Stimulated activated CD8-positive, alpha-beta memory T cell treated with anti-CD3 and anti-CD28 coated beads, Interleukin-2, amount 100 ng/mL, for 1 hour (primary cell): ENCODE measurements at places on chromosomes 11 and 22.

DNA sequence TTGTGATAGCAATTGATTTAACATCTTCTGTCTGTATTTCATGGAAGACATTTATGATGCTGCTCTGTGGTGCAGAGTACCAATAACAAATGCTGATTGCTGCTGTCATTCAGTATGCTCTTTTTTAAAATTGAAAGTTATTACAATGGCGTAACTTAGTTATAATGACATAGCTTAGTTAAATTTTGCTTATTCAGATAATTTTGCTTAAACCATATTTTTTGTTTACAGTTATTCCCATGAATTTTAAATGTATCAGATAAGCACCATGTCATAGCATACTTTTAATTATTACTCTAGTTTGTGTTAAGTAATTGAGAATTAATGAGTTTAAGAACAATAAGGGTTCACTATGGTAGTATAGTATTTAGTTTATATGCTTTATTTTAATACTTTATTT lies 15.5 kb downstream of the PRMT3 start:
- no peak for DNase-seq

- no peak for DNase-seq
These were observed 4.4 kb downstream of the OR4S2 start for GRCh38 chr11:55652560-55652959.

DNA sequence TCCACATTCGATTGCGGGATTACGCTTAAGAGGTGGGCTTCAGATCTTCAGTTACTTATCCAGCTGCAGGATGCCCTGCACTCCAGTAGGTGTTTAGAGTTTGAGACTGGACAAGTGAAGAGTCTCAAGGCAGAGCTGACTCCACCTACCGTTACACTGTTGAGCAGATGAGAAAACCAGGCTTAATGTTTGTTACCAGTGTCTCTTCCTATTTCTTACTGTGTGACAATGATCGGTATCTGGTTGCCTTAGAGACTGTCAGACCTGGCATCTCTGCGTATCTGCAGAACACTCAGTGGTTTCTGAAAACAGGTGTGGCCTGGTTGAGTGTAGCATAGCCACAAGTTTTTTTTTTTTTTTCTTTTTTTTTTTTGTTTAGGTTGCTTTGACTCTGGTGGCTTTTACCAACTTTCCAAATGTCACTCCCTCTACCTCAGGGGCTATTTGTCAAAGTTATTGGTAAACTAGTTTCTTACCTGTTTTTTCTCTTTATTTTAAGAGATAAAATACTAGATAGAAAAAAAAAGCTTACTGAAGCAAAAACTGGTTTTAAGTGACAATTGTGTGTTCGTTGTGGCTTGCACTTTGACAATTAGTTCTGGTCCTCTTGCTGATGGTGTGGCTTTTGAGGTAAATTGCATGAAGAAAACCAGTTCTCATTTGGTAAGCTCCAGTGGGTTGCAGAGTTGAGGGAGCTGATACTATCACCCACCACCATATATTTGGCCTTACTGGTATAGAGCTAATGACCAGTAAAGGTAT lies 284.8 kb downstream of the ETS1 start:
- DNase-seq, result no peak

DNA sequence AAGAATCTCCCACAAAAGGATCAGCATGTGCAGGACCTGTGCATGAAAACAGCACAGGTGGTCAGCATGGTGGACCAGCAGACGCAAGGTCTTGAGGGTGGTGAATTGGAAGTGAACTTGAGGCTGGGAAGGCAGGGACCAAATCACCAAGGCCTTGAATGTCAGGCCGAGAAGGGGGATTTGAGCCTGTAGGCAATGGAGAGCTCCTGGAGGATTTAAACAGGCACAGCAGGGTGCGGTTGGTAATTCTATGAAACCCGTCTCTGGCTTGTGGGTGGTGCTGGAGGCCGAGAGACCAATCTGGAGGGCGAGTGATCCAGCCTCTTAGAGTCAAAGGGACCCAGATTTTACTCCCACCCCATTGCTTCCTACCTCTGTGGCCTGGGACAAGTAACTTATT lies 2.4 kb downstream of the TSKU start:
- DNase-seq, result no peak

- DNase-seq, result no peak
These were observed 261.1 kb downstream of the SBF2 start for GRCh38 chr11:10032935-10033334.

DNA sequence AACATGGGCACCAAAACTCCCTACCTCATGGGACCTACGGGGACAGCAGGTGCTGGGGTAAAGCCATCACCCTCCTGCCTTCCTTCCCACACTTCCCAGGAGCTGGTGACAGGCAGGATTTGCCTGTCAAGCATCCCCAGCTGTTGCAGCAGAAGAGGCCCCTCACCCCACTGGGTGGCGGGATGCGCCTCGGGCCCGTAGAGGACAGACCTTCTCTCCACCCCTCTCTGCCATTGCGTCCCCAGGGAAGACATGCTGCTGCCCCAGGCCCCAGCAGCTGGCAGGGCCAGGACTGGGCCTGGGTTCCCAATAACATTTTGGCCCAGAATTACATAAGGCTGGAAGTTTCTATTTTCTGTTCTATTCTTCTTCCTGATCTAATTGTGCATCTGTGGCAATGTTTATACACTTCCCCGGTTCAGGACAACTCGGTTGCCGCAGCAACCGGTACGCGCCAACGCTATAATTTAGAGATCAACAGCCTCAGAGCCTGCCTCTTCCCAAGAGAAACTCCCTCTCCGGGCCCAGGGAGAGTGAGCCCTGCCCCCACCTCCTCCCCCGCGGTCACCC lies 25.4 kb downstream of the KCNJ4 start:
- no peak for DNase-seq

DNA sequence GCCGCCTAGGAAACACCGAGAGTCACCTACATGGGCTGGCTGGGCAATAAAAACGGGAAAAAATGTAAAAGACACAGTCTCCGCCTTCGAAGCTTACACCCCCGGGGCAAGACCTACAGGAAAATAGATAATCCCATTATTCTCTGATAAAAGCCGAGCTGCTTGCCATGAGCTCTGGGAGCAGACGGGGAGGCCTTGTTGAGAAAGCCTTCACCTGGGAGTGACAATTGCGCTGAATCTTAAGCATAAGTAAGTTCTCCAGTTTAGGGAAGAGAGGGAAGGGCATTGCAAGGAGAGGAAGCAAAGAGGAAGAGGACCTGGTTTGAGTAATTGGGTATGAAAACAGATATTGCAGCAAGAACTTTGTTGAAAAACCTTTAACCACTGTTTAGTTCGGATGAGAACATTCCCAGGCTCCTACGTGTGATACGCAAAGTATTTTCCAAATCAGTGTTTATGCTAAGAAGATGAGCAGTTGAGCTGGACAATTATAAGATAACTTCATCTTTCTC lies 813 bp upstream of the BTBD10 start:
- no peak for DNase-seq
